ENCODE measurements at places on chromosomes 13 and 19. TPM values are rescaled to one million over a fixed set of nuclear protein-coding genes. Genes with fewer than 3 reads are reported as not detected.

GRCh38 chr19:5115771-5116202, 146.9 kb downstream of the KDM4B start:
- no peak for DNase-seq

DNA sequence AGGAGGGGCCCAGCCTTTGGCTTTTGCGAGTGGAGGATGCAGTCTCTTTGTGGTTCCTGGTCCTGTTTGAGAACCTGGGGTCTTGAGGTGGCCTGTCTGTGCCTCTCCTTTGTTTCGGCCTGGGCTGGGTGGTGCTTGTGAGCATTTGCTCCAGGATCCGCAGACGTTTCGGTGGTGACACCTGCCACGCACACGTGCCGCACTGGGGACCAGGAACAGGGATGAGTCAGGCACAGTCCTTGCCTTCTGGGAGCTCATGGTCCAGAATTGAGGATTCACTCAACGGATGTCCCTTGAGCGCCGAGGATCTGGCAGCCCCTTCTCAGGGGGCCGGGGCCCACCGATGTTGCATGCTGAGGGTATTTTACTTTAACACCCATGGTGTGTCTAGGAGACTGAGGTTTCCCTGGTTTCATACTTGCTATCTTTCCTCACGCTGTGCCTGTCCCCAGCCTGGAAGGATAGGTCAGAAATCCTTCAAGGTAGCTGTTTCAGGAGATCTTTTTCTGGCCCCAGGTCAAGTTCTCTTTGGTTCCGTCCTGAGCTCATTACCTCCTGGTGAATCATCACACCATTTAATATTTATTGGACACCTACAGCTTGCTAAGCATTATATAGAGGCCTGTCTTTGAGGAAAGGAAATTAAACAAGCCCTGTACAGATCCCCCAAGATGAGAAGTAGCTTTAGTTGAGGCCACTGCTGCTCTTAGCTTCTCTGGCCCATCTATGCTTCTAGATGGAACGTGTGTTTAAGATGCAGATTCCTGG, 5.1 kb downstream of the HDGFL2 start:
- no peak for DNase-seq

DNA sequence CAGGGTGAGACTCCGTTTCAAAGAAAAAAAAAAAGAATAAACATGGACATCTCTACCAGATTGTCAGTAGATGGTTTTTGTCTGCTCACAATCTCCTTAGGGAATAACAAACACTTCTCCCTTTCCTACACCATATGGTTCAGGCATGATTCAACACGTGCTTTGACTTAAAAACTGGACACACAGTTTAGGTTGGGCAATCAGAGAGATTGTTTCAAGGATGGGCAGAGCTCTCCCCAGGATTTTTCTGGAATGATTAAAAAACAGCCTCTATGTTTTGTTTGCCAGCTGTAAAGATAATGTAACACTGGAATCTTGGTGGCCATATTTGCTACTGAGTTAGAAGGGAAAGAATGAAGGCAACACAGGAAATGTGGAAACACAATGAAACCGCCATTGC, 150.1 kb upstream of the TSC22D1 start:
- DNase-seq: no peak

Gene ZNF563
- total RNA-seq: 5.3 TPM

- DNase-seq: no peak
These were observed 311.8 kb downstream of the TSHZ3 start for GRCh38 chr19:31037286-31037980.

- DNase-seq: no peak
These were observed 7.0 kb downstream of the ABHD8 start for GRCh38 chr19:17296273-17296672.

DNA sequence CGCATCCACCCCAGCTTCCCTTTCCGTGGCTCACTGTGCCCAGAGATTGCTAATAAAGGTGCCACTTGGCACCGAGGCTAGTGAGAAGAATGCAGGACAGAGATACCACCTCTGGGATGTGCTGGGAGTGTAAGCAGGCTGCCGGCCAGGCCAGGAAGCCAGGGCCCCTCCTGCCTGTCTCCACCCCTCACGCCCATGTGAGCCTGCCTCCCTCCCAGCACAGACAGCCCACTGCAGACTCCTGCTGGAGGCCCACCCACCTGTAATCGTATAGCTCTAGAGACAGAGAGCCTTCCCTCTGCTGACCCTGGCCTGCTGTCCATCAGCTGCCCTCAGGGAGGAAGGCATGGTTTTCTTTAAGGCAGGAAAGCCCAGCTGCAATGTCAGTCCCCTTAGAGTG, 13.9 kb downstream of the VSTM2B start:
- no peak for DNase-seq

GRCh38 chr19:16554776-16555175, 12.5 kb upstream of the CHERP start:
- DNase-seq: peak; percentile 37

GRCh38 chr13:97752961-97753668, 200.4 kb upstream of the IPO5 start:
- no peak for DNase-seq

Gene ONECUT3
- total RNA-seq: not detected

Gene MUC16
- total RNA-seq: 0.05 TPM

DNA sequence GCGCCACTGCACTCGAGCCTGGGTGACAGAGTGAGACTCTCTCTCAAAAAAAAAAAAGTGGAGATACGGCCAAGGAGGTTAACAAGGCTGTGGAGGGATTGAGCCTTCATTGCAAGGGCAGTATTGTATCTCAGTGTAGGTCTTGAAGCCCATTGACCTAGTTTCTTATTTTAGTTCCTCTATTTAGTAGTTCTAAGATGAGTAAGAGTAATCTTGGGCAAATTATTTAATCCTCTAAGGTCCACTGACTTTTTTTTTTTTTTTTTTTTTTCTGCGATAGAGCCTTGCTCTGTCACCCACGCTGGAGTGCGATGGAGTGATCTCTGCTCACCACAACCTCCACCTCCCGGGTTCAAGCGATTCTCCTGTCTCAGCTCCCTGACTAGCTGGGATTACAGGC, 14.3 kb upstream of the ILF3 start:
- DNase-seq: no peak

- no peak for DNase-seq
These were observed 13.2 kb downstream of the ING1 start for GRCh38 chr13:110726726-110727125.

DNA sequence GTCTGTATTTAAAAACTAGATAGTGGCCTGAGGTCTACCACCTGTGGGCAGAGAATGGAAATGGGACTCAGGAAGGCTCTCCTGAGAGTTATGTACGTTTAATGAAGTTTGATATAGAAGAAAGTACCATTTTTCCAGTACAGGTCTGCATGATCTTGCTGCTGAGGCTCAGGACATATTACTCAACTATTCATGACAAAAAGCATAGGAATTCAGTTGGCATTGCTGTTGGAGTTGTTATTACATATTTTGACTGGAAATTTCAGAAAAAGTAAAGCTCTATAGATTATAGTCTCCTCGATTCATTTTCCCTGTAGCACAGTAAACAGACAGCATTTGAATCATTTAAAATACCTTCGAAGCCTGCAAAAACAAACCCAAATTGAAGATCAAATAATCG, 469.8 kb downstream of the DCT start:
- no peak for DNase-seq

Gene CYP2A6
- not detected for total RNA-seq

DNA sequence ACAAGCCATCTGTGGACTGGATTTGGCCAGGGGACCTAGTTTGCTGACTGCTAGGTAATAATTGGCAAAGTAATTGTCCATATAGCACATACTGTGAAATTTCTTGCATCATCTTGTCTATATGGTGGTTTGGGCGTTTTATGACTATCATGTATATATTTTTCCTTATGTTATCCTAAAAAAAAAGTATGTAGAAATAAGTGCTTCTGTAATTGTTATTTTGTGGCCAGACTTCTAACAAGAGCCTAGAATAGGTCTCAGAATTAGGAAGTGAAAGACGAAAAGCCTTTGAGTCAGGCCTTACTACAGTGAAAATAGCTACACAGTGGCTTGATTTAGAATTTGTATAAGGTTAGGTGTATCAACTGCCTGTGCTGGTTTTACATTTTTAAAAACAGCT, 4.2 kb downstream of the FNDC3A start:
- DNase-seq: no peak

- no peak for DNase-seq
These were observed 2832.9 kb upstream of the PCDH20 start for GRCh38 chr13:64248371-64249065.

- peak; percentile 84 for DNase-seq
These were observed 5.8 kb upstream of the TPM4 start for GRCh38 chr19:16070366-16070990.

Gene YIPF2
- total RNA-seq: 15.2 TPM

Gene FBL
- total RNA-seq: 64.8 TPM

DNA sequence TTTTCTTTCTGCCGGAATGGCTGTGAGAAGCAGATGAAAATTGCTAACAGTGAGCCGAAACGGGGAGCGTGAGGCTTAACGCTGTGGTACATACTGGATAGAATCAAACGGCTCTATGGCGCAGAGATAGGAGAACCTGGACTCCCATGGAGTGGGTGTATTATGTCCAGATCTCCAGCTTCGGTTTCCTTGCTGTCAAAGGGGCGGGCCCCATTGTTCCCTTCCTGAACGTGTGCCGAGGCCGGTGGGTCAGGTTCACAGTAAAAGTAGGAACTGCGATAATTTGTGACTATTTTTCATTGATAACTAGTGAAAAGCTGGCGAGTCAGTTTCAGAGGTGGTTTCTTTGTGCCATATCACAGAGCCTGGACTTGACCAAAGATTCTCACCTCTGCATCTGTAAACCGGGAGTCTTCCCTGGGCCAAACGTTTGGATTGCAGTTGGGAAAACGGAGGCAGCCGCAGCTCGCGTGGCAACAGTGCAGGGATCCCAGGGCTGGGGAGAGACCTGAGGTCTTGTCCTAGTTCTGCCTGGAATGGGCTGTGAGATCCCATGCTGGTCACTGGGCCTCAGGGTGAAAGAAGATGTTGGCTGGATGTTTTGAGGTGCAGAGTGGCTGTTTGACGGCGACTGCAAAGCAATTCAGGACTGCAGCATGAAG, 752 bp downstream of the RPL18A start:
- no peak for DNase-seq

GRCh38 chr13:35851356-35851755, 279.8 kb downstream of the DCLK1 start:
- DNase-seq: no peak

Gene VSTM2B
- not detected for total RNA-seq

DNA sequence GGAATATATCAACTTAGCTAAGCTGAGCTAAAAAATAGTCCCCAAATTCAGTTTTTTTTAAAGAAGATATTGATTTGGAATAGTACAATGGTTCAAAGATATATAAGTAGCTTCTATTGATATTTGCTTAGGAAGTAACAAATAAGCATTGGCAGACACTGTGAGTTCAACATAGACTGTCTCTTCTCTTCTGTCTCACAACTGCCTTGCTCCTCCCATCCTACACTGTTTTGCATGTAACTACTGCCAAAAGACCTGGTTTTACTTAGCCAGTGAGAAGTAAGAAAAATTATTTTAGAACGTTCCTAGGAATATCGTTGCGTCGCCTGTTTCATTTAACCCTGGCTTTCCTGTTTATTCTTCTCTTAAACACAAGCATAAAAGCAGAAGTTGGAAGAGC, 859.0 kb upstream of the SPRY2 start:
- no peak for DNase-seq

DNA sequence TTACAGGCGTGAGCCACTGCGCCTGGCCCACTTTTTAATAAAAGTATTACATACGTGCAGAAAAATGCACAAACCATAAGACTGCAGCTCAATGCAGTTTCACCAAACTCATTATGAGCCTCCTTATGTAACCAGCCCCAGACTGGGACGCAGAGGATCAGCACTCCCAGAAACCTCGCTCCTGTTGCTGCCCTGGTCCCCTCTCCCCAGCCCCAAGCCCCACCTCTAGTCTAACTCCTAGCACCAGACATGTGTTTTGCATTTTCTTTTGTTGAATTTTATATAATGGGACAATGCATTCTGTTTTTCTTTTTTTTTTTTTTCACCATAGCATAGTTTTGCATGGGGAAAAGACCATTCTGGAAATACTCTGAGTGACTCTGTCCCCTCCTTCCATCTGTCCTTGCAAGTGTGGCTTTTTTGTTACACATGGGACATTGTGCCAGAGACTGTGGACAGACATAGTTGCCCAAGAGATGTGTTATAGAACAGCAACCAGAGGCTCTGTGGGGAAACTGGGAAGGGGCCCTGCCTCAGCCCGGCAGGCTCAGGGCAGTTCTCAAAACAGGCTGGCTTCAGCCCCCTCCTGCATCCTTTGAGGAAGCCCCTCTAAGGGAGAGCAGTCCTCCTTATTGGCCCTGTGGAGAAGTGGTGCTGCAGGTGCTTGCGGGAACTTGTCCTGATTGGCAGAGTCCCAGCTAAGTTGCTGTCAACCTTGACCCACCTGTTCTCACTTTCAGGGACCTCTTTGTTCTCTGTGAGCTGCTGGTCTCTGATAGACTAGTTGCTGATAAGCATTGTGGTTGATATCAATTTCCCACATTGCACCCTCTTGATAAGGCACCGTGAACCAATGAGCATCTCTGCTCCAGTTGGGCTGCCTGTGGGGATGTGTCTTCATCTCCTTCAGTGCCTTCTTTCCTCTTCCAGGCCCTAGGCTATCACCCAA, 13.8 kb upstream of the OLFM4 start:
- DNase-seq: no peak

- peak; percentile 95 for DNase-seq
These were observed at the start of gene TRAPPC5 for GRCh38 chr19:7680606-7681339. Gene TRAPPC5, plus strand, starts transcription at chr19:7680833. Its CDS starts 1,421 bp downstream, at chr19:7682254.

DNA sequence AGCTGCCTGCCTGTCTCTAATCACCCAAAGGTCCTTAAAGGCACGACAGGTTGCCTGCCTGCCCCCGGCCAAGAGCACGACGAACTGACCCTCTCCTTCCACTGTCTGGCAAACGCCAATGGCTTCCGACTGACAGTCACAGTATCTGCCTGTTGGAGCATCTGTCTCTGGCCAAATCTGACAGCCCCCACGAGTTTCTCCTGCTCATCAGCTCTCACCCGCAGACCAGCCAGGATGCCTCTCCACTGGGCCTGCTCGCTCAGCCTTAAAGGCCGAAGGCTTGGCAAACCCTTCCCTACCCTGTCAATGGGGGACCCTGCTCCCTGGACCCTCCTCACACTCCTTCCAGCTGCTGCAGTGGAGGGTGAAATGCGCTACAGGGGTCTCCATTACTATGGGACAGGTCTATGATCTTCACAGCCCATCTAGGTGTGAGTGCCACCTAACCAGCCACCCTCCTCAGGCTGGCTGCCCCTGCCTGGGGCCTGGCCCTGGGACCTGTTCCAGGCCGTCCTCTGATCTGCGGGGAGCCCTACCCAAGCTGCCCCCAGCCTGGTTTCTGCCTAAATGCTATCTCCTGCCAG, 932 bp downstream of the FAM83E start:
- no peak for DNase-seq

- no peak for DNase-seq
These were observed 7.0 kb upstream of the MAMSTR start for GRCh38 chr19:48726556-48726955.

GRCh38 chr19:54164369-54165068, 5.0 kb upstream of the LENG1 start:
- DNase-seq: no peak

DNA sequence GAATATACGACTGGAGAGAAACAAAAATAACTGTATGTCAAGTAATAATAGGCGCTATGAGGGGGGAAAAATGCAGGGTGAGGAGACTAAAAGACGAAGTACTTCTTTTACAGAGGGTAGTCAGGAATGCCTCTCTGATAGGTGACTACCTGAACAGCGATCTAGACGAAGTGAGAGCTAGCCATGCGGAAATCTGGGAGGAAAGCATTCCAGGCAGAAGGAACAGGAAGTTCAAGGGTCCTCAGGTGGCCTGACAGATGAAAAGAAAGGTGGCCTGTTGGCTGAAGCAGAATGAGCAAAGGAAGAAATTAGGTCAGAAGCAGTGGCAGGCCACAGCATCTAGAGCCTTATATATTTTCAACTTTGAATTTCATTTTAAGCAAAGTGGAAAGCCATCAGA, 13.3 kb downstream of the ZDHHC20 start:
- no peak for DNase-seq

Gene LHFPL6
- 63.7 TPM for total RNA-seq

All from Right ventricle myocardium inferior (tissue), 1 donor.